ENCODE measurements at places on chromosomes 6 and 20.
A peak's percentile ranks its signal among the peaks of the same experiment; 100 is the strongest.

- no peak for DNase-seq
Measured at GRCh38 chr6:122322824-122323223, 76.6 kb upstream of the HSF2 start.

GRCh38 chr20:63810730-63811490 lies 20.2 kb downstream of the ZBTB46 start:
- DNase-seq, result no peak

GRCh38 chr6:145744619-145745018 lies 9.3 kb upstream of the EPM2A start:
- no peak for DNase-seq

- no peak for DNase-seq
Measured at GRCh38 chr6:126227833-126228702, 111.8 kb upstream of the CENPW start.

DNA sequence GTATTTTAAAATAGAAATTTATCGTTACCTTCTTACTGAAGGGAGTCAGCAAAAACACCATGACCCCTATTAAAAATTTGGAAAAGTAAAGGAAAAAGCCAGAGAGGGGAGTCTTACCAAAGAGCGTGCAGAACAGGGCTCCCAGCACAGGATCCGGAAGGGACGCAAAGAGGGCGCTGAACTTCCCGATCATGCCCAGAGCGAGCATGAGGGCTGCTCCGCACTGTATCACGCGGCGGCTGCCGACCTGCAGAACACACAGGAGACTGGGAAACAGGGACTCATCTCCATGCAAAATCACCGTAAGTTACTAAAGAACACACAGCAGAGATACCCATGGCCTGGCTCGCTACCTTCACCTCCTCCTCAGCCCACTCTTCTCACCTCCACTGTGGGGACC lies 138.6 kb downstream of the SLC23A2 start:
- no peak for DNase-seq

DNA sequence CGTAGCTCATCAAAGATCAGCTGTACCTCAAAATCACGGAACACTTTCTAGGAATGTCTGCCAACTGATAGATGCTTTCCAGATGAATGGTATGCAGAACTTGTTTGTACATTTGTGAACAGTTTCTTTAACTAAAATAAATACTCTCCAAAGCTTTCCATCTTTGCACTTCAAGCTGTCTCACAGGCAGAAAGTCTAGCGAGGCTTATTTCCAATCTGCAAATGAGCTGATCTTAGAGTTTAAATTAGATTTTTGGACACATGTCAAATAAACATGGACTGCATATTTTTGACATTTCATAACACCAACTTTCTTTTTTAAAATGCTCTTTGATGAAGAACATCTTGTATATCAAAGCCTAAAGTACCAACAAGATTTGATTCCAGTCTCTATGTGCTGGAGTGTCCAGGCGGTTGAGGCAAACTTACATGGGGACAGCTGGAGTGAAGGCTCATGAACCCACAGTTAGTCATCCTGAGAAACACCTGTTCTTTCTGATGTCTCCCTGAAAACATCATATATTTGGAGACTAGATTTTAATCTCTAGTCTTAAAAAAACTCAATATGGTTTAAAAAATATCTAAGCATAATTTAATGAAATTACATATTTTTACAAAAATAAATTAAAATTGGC lies 268.6 kb upstream of the AGPAT4 start:
- DNase-seq, result no peak

GRCh38 chr6:169883316-169883715 lies 131.9 kb downstream of the ERMARD start:
- DNase-seq, result no peak

- DNase-seq, result no peak
Measured at GRCh38 chr20:5674176-5674660, 76.0 kb upstream of the SHLD1 start.

DNA sequence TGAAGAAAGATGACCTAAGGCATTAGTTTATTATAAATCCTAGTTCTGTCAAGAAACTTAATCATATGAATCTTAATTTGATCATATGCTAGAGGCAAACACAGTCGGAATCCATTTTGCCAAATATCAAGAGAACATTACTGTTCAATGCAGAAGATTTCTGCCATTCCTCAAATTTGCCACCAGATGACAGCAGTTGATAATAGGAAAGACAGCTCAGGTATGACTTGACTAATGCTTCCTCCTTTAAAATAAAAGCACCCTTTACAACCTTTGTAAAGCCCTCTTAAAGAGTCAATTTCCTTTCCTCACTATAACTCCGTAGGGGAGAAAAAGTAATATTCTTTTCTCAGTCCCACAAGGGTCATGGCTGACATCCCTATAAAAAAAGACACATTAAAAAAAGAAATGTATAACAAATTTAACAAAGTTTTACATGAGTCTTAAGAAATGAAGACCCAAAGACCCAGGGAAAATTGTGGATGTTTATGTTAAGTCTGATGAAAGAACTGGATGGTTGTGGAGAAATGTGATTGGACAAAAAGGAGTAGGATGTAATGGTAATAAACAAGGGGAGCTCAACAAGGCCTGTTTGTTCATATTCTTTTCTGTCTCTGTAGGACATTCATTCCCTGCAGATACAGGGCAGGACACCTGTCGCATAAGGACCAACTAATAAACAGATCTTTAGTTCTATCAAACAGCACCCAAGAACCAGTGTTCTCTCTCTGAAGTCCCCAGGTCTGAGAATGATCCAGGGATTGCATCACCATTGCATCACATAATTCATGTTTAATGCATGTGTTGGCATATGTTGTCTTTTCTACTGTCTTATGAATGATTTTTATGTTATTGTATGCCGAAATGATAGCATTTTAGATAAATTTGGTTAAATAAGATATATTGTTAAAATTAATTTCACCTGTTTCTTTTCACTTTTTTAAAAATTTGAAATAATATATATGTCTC lies 23.0 kb upstream of the IL17A start:
- no peak for DNase-seq

DNA sequence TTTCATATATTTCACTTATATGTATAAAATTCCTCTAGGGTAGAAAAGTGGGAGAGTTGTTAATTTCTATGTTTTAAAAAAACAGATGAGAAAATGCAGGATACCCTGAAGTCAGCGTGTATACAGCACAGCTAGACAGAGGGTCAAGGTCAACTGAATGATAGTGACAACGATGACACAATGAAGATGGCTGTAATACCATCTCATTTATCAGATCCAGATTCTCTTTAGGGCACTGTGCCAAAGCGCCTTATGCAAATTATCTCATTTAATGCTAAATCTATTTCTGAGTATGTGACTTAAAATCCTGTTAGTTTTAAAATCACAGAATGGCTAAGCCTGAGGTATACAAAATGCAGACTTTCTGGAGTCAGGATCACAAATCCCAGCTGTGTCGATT lies 431.4 kb upstream of the RUNX2 start:
- no peak for DNase-seq

- no peak for DNase-seq
Measured at GRCh38 chr20:58903614-58904013, 51.1 kb downstream of the GNAS start.

DNA sequence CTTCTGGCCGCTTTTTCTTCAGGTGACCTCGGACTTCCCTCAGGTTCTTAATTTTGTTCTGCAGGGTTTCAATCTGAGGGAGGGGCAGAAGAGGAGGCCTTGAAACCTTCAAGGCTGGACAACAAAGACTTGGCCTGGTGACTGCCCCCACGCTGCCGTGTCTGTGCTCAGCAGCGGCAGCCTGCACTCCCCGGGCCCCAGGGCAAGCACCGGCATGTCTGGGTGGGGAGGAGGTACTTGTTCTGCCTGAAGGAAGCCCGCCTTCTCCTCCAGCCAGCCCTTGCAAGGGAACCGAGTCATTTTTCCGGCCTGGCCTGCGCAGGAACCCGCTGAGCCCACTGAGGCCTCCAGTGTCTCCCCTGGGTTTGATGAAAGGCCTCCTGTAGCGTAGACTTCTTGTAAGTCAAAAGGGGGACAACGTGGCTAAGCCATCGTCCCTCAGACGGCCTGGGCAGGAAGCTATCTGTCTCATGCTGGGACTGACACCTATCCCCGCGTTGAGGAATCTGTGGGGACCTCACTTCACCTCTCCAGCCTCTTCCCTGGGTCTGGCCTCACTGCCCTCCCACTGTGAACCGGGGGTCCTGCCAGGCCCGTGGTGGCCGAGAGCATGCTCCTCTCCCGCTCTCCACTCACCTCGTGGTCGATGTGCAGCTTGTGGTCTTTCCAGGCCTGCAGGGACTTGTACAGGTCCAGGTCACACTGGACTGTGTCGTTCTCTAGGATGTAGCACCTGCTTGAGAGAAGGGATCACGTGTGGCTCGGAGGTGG lies 119.9 kb downstream of the SULF2 start:
- DNase-seq, result no peak

DNA sequence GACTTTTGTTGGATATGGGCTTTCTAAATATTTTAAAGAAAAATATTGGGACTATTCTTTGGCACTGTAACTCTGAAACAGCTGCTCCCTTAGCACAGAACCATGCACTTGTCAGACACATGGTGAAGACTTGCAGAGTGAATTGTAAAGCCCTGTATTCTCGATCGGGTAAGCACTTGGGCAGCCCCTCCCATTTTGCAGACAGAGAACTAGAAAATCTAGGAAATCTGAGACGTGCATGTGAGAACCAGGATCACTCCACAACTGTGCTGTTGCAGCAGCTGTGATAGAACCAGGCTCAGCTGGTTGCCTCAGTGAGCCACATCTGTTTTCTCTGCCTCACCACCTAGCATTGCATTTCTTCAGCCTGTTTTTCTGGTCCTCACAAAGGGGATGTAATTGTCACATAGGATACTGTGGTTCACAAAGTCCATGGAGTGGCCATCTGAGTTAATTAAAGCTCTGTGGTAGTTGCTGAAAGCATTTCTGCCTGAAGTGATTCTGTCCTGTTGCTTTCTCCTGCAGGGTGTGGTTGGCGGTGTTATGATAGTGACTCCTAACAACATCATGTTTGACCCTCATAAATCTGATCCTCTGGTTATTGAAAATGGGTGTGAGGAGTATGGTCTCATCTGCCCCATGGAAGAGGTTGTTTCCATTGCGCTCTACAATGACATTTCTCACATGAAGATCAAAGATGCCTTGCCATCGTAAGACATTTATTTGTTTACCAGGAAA lies 71.8 kb upstream of the HINT3 start:
- DNase-seq, result no peak

GRCh38 chr6:39466631-39467030 lies 144.1 kb upstream of the KCNK16 start:
- no peak for DNase-seq

- DNase-seq, result no peak
Measured at GRCh38 chr6:153488267-153488666, 357.2 kb upstream of the RGS17 start.

DNA sequence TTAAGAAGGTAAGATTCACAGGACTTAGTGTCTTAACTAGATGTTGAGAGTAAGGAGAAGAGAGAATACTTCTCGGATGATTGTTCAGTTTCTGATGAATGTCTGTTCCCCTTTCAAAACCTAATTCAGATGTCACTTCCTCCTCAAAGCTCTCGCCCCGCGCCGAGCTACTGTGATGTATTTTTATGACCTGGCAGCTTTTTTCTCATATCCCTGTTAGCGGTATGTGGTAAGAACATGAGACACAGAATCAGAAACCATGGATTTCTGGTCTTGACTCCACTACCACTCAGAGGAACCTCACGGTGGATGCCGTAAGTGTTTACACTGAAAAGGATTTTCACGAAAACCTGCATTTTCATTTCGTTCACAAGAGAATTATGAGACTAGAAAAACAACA lies 48.4 kb downstream of the CEP43 start:
- no peak for DNase-seq

DNA sequence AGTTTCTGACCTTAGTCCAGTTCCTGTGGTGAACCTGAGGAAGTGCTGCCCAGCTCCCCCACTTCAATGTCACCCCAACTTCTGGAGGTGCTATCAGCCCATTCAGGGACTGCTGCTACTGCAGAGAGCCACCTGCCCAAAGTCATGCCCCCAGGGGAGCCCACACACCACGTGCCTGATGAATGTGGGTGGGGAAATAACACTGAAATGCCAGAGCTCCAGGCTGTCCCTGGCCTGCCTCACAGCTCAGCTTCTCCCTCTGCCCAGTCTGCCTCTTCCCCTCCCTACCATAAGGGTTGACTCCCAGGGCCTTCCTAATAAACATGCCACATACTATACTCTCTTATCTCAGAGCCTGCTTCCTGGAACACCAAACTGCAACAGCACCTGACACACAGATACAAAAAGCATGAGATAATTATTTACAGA lies 276.4 kb upstream of the MOCS1 start:
- DNase-seq, result no peak

GRCh38 chr6:132209351-132209750 lies 191.9 kb downstream of the MOXD1 start:
- peak; percentile 77 for DNase-seq

DNA sequence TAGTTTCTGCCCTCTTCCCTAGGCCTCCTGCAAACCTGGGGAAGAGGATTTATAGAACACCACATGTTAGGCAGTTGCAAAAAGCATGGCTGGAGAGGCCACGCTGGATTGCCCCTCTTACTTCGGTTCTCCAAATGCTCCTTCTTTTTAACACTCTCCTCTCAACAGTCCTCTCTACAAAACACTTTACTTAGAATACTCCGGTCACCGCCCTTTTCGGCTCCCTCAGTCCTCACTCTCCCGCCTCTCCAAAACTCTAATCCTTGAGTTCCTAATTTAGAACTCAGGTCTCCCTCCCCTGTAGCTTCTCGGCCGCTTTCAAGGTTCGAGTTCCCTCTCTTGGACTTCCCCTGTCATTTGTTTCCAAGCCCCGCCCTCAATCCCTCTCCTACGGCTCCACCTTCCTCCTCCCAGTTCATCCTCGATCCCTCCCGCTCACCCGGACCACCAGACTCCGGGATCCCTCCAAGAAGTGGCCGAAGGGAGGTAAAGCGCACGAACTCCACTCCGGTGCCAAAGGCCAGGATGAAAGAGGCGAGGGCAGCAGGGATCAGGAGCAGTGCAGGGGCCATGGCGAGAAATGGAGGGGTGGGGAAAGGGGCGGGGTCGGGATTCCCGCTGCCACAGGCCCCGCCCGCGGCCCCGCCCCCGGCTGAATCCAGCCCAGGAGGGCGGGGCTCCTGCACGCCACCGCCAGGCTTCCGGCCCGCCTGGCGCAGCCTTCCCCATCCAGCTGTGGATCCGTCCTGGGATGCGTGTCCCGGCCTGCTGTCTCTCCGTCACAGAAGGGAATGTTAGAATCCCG lies at the start of gene NRM:
TSS of gene NRM (minus strand) at position 582 of the 805 bp plus-strand sequence. CDS start at position 572, 10 bp downstream.
- peak; percentile 66 for DNase-seq

- DNase-seq, result no peak
Measured at GRCh38 chr6:14524319-14524718, 406.7 kb downstream of the CD83 start.

GRCh38 chr20:24469894-24470745 lies 691 bp downstream of the SYNDIG1 start:
- no peak for DNase-seq

DNA sequence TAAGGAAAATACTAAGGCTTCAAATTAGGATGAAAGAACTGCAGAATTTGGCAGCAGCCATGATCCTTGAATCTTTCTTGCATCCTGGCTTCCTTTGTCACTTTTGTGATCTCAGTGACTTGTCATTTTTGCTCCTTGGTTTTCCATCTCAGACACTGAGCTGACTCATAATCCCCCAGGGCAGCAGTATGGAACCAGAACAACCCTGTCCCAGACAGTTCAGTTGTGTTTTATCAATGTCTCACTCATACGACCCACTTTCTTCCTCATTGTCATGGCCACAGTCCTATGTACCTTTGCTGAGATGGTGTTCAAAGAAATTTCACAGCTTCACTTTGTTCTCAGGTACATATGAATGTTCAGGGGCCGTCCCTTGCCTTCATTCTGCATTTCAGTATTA lies 488.5 kb upstream of the BTBD3 start:
- DNase-seq, result no peak

GRCh38 chr6:144351379-144352127 lies 66.4 kb downstream of the UTRN start:
- no peak for DNase-seq

- DNase-seq, result no peak
Measured at GRCh38 chr6:126181173-126181741, 158.7 kb upstream of the CENPW start.

All from NCI-H226 (cell line).